ENCODE measurements at places on chromosomes 7 and 10.

DNA sequence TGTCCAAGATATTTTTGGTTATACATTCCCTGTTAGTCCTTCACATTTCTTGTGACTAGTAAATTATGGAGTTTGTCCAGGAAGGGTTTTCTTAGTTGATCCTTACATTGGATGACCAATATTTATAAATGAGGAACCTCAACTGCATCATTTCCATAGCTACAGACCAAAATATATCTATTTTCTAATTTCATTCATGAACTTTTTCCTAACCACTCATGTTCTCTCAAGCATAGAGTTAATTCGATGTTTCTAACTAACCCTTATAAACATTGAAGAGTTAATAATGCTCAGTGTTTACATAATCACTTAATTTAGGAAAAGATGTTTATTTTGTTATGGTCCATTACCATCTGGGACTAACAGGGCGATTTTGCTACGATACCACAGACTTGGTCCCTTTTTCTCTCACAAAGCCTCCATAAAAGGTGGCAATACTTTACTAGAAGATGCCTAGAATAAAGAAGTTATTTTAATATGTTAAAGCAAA is 591.0 kb downstream of the MAGI2 start:
- no peak for DNase-seq

GRCh38 chr7:66125052-66125694 is 10.5 kb downstream of the CRCP start:
- DNase-seq, result no peak

GRCh38 chr10:7111561-7111960 is 299.3 kb downstream of the SFMBT2 start:
- DNase-seq, result no peak

- no peak for DNase-seq
Measured at GRCh38 chr10:47414752-47415519, 30.8 kb upstream of the ZNF488 start.

DNA sequence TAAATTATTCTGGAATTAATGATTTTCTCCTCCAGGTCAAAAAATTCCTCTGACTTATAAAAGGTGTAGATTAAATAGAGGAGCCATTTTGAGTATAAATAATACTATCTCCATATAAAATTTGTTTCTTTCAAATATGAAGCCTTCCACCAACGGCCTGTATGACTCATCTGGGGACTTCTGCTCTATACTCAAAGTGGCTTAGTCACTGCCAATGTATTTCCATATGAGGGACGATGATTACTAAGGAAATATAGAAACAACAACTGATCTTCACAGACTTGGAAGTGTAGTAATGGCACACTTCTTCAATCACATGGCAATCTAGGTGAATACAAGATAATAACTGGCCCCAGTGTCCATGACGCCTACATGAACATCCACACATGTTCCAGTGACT is 335.6 kb upstream of the HGF start:
- no peak for DNase-seq

- DNase-seq, result no peak
Measured at GRCh38 chr7:100175296-100175935, 1.8 kb downstream of the GPC2 start.

DNA sequence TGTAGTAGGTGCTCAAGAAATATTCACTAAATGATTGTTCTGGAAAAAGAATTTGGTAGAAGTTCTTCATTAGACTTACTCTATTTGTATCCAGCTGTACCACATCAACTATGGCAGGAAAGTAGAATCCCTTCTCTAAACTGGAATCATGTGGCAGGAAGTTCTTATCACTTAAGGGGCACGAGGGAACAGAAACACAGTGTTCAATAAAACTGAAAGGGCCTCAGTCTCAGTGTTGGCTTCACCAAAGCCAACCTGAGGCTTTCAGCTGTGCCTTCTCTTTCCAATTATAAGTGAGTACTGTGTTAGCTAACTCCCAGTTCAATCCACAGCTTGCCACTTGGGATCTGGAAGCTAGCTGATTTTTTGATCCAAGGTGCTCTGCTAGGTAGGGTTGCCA is 257.6 kb upstream of the LRGUK start:
- DNase-seq, result no peak

DNA sequence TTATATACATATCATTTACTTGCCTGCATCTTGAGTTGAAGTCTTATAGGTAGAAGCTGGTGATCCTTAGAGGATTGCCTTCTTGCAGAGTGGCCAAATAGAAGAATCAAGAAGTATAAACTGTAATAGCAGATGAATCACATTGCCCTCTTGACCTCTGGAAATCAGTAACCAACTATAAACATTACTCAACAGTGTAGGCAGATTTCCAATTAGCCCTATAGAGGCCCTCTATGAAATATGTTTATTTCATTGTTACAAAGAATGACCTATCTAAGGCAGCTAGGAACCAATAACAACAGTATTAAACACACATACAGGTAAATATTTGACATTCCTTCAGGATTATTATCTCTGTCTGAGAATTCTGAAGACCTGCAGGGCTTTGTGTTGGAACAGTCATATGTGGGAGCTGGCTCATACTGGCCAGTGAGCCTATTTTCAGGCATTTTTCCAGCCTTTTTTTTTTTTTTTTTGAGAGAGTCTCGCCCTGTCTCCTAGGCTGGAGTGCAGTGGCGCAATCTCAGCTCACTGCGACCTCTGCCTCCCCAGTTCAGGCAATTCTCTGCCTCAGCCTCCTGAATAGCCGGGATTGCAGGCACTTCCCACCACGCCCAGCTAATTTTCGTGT is 7.2 kb upstream of the SRI start:
- DNase-seq, result no peak

DNA sequence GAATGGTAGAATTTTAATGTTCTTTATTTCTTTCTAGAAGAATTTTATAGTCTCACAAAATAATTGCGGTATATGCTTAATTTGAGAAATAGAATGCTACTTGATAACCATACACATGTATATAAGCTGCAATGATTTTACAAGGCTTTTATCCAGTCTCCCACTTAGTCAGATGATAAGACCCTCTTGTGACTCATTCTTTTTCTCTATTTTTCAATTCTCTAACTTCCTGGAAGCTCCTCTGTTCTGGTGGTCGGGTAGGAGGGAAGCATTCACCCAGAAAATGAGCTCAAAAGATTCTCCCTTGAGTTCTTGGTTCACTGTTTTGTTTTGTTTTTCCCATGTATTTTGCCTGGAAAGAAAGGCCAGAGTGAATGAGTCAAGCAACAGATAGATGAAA is 546.6 kb downstream of the INHBA start:
- DNase-seq, result no peak

GRCh38 chr7:68425377-68425776 is 1172.9 kb upstream of the AUTS2 start:
- no peak for DNase-seq

- DNase-seq, result no peak
Measured at GRCh38 chr10:3805791-3806461, 20.9 kb upstream of the KLF6 start.

GRCh38 chr7:139116999-139117398 is 7.5 kb upstream of the ZC3HAV1 start:
- no peak for DNase-seq

GRCh38 chr7:10930551-10930950 is 43.1 kb upstream of the PHF14 start:
- no peak for DNase-seq

DNA sequence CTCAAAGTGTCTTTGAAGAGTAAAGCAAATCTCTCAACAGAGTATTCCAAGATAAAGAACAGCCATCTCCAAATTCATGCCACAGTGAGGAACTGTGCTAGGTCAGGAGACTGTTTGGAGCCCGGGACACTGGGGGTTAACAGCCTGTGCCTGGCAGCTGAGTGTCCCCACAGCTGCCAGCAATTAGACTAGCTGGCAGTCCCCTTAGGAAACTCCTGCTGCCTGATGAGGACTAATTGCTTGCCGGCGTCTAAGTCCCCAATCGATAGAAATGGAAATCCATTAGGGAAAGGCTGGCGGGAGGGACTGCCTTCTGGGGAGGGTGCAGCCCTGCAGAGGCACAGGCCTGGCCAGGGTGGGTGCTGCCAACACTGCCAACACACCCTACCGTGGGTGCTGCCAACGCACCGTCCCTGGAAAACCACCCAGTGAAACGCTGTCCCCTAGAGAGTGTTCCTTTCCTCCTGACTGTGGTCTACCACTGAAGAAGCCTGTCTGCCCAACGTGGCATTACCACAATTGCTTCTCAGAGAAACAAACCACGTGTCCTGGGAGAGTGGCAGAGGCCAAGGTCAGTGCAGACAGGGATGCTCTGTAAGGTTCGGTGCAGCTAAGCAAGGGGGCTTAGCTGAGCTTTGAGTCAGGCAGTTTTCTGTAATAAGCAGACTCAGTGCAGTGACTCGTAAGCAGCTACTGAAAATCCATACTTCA is 60.8 kb downstream of the XRCC2 start:
- DNase-seq, result no peak

GRCh38 chr10:112395809-112396530 is 22.1 kb downstream of the ACSL5 start:
- DNase-seq, result no peak

DNA sequence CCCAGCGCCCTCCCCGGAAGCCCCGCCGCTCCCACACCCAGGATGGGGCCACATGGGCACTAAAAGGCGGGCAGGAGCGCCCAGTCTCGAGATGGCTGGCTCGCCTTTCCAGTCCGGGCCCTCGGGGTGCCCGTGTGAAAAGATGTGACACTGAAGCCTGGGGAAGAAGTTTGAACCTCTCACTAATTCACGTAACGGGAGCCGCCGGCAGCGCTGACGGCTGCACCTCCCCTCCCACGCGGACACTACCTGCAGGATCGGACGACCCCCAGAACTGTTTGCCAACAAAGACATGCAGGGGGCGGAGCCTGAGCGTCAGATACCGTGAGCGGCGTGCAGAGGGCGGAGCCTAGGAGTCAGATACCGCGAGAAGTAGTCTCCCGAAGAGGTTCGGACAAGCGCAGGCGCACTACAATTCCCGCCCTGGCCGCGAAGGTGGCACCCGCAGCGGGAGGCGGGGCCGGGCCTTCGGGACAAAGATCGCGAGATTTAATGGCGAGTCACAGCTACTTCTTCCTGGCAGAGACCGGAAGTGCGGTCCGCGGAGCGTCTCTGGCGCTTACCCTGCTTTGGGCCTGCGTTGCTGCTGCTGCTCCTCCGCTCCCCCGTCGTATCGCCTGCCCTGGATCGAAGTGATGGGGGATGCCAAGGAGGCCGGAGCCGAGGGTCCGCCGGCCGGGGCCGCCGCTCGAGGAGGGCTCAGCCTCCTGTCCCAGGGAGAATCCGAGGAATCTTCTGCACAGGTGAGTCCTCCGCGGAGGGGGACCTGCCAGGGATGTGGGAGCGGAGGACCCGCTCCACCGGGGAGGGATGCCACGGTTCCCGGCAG is at the start of gene EDRF1:
TSS of gene EDRF1 (plus strand) at position 537 of the 829 bp plus-strand sequence. CDS start at position 636, 99 bp downstream.
- peak; percentile 99 for DNase-seq

DNA sequence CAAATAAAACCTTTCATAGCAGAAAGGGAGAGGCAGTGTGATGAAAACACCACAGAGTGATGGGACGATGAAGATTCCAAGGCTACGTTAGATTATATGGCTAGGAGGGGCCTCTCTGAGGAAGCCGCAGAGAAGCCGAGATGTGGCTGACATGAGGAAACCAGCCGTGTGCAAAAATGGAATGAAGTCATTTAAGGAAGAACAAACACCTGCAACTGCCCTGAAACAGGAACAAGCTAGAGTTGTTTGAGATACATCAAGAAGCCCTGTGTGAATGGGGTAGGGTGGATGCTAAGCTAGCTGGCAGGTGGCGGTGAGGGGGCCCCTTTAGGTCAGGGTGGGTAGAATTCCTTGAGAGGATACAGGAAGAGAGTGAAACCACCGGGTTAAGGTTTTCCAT is 129.5 kb downstream of the KLF6 start:
- DNase-seq, result peak; percentile 81
